ENCODE measurements at places on chromosomes 13 and 19.

DNA sequence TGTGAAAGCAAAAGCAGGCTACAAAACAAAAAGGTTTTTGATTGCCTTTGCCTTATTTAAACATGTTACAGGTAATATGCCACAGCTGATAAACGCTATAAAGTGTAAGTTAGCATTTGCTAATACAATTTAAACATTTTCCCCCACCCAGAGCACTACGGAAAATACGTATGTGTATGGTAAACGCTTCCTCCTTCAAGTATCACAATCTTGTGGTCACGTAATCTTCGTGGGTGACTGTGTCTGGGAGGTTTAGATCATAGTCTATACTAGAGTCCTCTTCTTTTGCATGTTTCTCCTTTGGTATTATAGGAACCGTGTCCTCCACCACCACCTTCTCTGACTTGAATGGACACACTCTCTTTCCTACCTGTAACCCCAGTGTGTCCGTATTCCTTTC is 38.1 kb upstream of the POSTN start:
- DNase-seq = no peak

GRCh38 chr13:113077566-113077952 is 28.0 kb upstream of the F7 start:
- no peak for DNase-seq

DNA sequence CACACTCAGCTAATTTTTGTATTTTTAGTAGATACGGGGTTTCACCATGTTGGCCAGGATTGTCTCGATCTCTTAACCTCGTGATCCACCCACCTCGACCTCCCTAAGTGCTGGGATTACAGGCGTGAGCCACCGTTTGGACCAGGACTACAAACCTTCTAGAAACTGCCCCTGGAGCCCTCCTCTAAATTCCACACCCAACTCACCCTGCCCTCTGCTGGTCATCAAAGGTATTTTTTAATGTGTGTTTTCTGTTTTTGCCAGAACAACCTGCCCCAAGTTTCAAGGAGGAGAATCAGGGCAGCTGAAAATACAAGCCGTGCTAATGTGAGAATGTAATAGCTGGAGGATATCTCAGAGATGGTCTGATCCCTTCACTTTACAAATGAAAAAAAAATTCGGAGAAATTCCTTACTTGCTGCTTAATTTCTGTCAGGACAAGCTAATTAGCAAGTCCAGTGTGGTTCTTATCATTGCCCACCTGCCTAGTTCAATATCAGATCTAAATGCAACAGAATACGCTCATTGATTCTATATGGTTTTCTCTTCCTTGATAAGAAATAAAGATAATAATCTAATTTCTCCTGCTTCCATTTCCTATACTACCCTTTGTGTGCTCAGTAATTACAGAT is 4.1 kb downstream of the ATP8A2 start:
- DNase-seq = peak; percentile 49

DNA sequence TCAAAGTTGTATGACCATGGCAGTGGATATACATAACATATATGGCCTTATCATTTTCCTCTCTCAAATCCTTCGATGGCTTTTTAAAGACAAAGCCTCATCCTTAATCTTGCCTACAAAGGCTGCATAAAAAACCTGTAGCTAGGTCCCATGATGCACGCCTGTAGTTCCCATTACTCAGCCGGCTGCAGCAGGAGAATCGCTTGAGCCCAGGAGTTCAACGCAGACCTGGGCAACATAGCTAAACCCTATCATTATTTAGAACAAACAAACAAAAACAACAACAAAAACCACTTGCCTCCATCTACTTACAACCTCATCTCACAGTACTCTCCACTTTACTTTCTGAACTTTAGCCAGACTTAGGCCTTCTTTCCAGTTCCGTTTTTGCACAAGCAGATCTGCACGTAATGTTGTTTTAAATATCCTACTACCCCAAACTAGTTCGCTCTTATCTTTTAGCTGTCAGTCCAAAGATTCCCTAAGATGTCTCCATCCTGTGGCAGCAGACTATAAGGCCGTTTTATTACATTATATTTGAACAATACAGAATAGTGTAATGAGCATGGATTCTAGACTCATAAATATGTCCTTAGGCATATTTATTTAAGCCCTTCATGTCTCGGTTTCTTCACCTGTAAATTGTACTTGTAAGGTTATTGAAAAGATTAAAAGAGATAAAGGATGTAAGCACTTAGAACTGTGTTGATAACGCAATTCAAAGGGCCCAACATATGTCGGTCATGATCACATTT is 969 bp upstream of the POMP start:
- DNase-seq = no peak

DNA sequence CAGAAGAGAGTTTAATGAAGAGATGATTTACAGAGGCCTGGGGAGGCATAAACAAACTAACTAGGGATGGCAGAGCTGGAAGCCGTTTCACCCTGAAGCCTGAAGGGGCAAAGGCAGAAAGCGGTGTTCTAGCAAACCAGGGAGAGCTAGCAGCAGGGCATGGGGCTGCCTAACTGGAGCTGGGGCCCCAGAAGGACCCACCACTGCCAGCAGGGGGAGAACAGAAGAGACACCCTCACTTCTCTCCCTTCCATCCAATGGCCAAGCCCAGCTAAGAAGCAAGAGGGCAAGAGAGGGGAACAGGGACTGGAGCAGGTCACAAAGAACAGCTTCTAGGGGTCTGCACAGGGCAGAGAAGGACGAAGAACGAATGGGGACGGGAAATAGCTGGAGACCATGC is 195.5 kb downstream of the KATNAL1 start:
- no peak for DNase-seq

GRCh38 chr13:113548778-113549621 is 35.6 kb upstream of the TFDP1 start:
- DNase-seq = no peak

DNA sequence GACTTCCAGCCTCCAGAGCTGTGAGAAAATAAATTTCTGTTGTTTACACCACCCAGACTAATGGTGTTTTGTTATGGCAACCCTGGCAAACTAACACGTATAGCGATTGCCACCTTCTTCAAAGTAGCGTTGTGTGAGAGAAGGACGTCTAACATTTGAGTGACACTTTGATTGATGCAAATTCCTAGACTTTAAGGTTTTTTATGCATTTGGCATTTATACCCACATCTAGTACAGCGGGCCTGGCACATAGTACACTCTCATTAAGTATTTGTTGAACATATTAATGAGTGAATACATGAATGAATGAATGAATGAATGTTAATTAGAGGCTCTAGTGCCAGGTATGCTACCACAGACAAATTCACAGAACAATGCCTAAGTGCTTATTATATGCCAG is 36.7 kb downstream of the POU4F1 start:
- DNase-seq = no peak

- DNase-seq = no peak
These were observed 172.3 kb downstream of the DIAPH3 start for GRCh38 chr13:59991395-59991794.

GRCh38 chr19:2336528-2337328 is 8.2 kb downstream of the SPPL2B start:
- no peak for DNase-seq

DNA sequence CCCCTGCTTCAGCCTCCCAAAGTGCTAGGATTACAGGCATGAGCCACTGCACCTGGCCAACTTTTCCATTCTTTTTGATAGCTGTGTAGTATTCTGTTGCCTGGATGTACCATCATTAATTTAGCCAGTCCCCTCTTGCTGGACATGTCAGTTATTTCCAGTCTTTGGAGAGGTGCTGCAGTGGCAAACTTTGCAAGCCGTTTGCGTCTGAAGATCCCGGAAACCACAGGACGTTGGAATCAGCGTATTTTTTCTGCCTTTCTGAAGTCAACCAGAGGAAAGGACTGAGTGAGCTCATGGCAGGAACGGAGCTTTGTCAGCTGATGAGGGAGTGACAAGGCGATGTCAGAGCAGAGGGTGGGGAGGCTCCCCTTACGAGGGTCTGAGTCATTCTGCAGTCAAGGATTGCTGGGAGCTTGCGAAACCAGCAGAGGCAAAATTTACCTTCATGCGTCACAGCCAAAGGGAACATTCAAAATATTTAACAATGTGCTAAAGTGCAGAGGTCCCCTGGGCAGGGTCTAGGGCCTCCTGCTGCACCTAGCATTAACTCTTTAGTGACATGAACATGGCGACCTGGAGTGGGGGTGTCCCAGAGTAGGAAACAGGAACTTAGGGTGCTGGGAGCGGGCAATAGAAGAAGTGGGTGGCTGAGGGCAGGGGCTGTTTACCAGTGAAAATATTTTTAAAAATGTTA is 5.6 kb downstream of the C5AR1 start:
- peak; percentile 55 for DNase-seq

GRCh38 chr13:104318121-104318520 is 1251.9 kb upstream of the SLC10A2 start:
- DNase-seq = no peak

GRCh38 chr19:11856596-11857250 is 8.2 kb downstream of the ZNF439 start:
- DNase-seq = no peak

DNA sequence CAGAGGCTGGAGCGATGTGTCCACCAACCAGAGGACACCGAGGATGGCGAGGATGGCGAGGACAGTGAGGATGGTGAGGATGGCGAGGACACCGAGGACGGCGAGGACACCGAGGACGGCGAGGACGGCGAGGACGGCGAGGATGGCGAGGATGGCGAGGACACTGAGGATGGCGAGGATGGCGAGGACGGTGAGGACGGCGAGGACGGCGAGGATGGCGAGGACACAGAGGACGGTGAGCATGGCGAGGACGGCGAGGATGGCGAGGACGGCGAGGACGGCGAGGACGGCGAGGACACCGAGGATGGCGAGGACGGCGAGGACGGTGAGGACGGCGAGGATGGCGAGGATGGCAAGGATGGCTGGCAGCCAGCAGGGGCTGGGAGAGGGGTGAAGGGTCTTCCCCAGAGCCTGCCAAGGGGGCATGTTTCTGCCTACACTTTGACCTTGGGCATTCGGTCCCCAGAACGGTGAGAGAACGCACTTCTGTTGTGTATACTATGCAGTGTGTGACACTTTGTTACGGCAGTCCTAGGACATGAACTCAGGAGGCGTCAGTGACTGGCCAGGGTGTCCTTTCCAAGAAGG is 44.4 kb upstream of the ATP11A start:
- no peak for DNase-seq

- no peak for DNase-seq
These were observed 9.0 kb upstream of the ACSBG2 start for GRCh38 chr19:6126335-6126974.

GRCh38 chr19:17205237-17206140 is 9.7 kb upstream of the USE1 start:
- DNase-seq = peak; percentile 73

DNA sequence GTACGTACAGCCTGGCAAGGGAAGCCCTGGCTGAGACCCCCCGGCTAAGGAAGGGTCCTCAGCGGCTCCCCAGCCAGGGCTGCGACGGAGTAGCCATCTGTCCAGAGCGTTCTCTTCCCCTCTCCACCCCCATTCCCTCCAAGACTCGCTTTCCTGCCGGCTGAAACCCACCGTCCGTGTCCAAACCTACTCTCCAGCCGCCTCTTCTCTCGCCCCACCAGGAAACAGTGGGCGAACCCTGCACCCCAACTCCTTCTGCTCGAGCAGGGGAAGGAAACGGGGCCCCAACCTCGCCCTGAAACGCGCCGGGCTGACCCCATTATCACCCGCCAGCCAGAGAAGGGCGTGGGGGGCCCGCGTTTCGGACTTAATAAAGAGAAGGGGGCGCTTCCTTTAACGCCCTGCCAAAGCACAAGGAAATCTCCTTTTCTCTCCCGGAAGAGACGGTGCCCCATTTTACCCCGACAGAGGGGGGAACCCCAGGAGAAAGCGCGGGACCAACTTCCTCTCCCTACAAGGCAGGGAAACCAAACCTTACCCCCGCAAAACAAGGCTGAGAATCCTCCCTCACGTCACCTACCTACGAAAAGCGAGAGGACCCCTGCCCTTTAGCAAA is 2.5 kb downstream of the ZC3H4 start:
- DNase-seq = peak; percentile 65

DNA sequence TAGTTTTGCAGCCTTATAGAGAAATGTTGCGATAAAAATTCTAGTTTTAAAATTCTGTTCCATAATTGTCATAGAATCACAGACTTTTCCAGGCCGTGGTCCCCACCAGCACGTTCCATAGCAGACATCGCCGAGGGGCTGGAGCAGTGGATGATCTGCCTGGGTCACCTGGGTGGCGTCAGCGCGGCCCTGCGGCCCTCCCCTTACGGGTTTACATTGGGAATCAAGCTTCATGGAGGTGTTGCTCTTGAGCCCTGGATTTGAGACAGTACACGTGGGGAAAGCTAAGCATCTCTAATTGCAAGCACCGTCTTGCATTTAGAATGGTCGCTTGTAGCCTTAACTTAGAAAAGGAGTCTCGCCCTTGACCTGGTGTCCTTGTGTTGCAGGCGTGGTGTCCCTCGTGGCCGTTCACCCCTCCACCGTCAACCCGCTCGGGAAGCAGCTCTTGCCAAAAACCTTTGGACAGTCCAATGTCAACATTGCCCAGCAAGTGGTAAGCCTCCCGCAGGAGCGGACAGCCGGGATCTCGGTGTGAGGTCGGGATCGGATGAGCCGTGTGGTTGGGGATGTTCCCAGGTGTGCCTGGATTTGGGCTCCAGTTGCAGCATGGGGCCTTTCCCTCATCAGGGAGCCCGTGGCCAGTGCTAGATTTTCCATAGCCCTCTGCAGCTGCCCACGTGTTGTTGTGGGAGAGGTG is 35.1 kb downstream of the ATP4B start:
- DNase-seq = no peak

GRCh38 chr19:31289976-31290375 is 59.3 kb downstream of the TSHZ3 start:
- no peak for DNase-seq

GRCh38 chr19:57651654-57651996 is 17.1 kb upstream of the ZSCAN4 start:
- DNase-seq = no peak

DNA sequence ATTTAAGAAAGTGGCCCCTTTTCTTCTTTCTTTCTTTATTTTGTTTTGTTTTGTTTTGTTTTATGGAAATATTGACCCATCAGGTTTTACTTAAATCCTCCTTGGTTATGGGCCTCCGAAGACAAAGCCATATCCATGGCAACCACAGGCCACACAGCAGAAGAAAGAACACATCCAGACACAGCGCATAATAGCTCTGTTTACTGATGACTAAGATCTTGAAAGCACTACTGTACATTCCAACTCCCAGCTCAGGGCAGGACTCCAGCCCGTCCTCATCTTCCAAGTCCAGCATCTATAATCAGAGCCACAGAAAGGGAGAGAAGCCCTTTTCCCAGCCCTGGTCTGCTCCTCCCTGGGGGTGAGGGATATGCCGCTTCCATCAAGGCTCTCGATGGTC is 84.3 kb downstream of the NUFIP1 start:
- no peak for DNase-seq

- DNase-seq = no peak
These were observed 234.3 kb upstream of the STARD13 start for GRCh38 chr13:33519561-33520467.

DNA sequence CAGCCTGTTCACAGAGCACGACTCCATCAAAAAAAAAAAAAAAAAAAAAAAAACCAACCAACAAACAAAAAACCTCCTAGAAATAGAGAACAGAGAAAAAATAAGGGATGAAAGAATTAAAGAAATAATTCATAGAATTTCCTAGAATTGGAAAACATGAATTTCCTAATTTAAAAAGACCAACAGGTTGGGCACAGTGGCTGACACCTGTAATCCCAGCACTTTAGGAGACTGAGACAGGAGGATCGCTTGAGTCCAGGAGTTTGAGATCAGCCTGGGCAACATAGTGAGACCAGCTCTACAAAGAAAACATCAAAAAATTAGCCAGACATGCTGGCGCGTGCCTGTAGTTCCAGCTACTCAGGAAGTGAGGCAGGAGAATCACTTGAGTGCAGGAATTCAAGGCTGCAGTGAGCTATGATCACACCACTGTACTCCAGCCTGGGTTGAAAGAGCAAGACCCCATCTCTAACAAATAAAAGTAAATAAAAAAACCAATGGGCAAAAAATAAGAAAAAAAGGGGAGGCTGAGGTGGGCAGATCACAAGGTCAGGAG is 6.5 kb downstream of the SPART start:
- DNase-seq = no peak

All from stimulated activated CD8-positive, alpha-beta memory T cell treated with anti-CD3 and anti-CD28 coated beads, Interleukin-4, amount 100 ng/mL, for 48 hours (primary cell).